ENCODE measurements at places on chromosomes 6 and 20.

DNA sequence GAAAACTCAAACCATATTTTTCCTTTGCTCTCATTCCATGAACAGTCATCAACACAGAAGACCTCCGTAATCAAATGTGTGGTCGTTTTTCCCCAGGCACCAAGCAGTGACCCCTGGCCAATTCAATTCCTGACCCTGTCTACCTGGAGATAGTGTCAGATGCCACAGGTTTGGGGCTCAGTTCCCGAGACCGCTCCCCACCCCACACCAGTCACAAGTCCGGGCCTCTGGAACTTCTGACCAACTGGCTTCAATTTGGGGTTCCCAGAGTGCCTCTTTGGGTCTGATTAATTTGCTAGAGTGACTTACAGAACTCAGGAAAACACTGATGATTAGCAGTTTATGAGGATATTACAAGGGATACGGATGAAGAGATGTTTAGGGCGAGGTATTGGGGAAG is 6.0 kb downstream of the IGF2R start:
- no peak for DNase-seq

GRCh38 chr6:1562171-1562955 is 47.4 kb upstream of the FOXC1 start:
- DNase-seq = no peak

DNA sequence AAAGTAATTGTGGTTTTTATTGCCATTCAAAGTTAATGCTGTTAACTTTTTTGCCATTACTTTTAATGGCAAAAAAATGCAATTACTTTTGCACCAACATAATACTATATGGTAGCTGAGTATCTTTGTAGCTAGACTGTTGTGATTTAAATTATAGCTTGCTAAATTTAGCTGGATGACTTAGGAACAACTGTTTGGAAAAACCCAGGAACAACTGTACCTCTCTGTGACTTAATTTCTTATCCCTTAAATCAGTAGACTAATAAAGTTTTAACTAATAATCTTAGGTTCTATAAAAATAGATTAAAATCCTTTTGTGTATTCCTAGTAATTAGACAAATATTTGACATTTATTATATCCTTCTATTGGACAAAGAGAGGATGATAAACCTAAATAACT is 268.2 kb downstream of the TENT5A start:
- no peak for DNase-seq

- DNase-seq = no peak
These were observed 123.9 kb downstream of the OPN5 start for GRCh38 chr6:47905717-47906116.

GRCh38 chr6:8829296-8829695 is 394.0 kb upstream of the SLC35B3 start:
- DNase-seq = no peak

GRCh38 chr20:34047917-34048316 is 54.2 kb downstream of the RALY start:
- peak; percentile 63 for DNase-seq

- DNase-seq = no peak
These were observed 298.8 kb downstream of the FOXA2 start for GRCh38 chr20:22285555-22285954.

Data from NCI-H1436 treated with DMSO at 0.1 percent for 48 hours (cell line).